Breast epithelium (tissue), 4 donors: ENCODE measurements at places on chromosomes 4 and X. TPM values are rescaled to one million over a fixed set of nuclear protein-coding genes. Genes with fewer than 3 reads are reported as not detected.
A peak's percentile ranks its signal among the peaks of the same experiment; 100 is the strongest.

DNA sequence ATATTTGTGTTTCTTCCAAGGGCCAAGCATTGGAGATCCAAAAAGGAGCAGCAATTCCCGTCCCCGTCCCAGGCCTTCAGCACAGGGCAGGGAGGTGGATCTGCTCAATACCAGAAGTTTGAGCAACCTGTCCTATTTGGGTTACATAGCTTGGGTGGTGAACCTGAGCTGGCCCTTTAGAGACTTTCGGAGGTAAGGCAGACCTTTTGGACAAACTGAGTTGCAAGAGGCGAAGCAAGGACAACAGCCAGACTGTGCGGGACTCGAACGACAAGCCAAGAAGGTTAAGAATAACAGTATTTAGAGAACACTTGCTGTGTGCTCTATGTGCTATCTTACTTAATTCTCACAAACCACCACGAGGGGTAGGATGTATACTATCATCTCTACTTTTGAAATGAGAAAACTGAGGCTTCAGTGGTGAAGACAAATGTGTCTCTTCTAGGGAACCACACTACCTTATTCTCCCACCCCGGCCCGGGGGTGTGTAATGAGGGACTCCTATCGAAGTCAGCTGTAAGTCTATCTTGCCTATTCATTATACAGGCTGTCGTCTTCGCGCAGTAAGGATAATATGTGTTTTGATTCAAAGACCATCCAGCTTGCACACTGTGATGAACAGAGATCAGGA, 1.3 kb downstream of the NOP14 start:
- no peaks in the 10 kb centered on the region for H3K27me3 ChIP-seq
- peak overlapping the region; percentile 93 for H3K4me3 ChIP-seq
- DNase-seq = no peak
- H3K4me1 ChIP-seq = peaks cover 6% of the 10 kb centered on the region
- no peaks in the 10 kb centered on the region for H3K36me3 ChIP-seq

- no peak overlapping the region for H3K27ac ChIP-seq
- H3K27me3 ChIP-seq = no peaks in the 10 kb centered on the region
- H3K4me1 ChIP-seq = no peaks in the 10 kb centered on the region
- DNase-seq = no peak
- H3K36me3 ChIP-seq = no peaks in the 10 kb centered on the region
- no peak overlapping the region for H3K4me3 ChIP-seq
These were observed 22.8 kb upstream of the MAML3 start for GRCh38 chr4:140176735-140177134.

GRCh38 chr4:137312257-137312656, 220.0 kb downstream of the PCDH18 start:
- H3K27ac ChIP-seq = no peak overlapping the region
- H3K27me3 ChIP-seq = no peaks in the 10 kb centered on the region
- no peaks in the 10 kb centered on the region for H3K36me3 ChIP-seq
- H3K4me3 ChIP-seq = no peak overlapping the region
- no peak for DNase-seq

- H3K4me1 ChIP-seq = no peaks in the 10 kb centered on the region
- no peaks in the 10 kb centered on the region for H3K36me3 ChIP-seq
- no peak overlapping the region for H3K27ac ChIP-seq
- H3K4me3 ChIP-seq = no peak overlapping the region
- H3K27me3 ChIP-seq = peaks cover 44% of the 10 kb centered on the region
- DNase-seq = no peak
These were observed 136.3 kb downstream of the TMEM164 start for GRCh38 chrX:110139172-110139571.

GRCh38 chr4:95050980-95051701, 293.4 kb downstream of the BMPR1B start:
- H3K36me3 ChIP-seq = no peaks in the 10 kb centered on the region
- no peak overlapping the region for H3K27ac ChIP-seq
- no peaks in the 10 kb centered on the region for H3K27me3 ChIP-seq
- no peak for DNase-seq

GRCh38 chr4:23934915-23935314, 45.1 kb upstream of the PPARGC1A start:
- H3K4me3 ChIP-seq = no peak overlapping the region
- no peaks in the 10 kb centered on the region for H3K27me3 ChIP-seq
- H3K36me3 ChIP-seq = no peaks in the 10 kb centered on the region

ZDHHC9 gene
- 36.2 TPM for total RNA-seq

SSX2B gene
- total RNA-seq = not detected

DNA sequence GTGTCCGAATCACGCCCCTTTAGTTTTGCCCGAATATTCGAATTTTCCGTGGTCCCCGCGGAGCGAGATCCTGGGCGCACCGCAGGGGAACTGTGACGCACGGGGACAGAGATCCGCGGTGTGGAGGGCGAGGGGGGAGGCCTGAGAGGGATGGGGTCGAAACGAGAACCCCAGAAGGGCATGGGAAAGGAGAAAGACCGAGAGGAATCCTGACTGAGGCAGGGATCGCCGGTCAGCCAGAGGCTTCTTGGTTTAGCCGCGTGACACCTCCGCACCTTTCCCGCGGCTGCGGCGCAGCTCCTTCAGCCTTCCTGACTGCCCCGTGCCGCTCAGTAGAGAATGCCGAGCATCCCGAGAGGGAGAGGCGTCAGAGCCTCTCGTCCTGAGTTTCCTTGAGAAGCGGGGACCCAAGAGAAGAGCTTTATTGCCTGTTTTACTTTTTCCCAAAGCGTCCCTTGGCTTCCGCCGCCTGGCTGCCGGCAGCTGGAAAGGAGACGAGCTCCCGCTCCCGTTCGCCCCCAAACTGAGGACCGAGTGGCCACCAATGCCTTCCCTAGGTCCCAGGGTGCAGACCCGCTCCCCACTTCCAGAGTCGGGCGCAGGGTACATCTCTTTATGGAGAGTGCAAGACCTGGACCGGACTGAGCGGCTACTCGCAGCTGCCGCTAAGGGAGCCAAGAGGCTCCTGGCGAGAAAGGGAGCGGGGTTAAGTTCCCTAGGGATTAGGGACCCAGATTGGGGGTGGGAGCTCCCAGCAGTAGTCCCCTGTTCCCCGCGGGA, 911 bp upstream of the GPR50 start:
- no peaks in the 10 kb centered on the region for H3K36me3 ChIP-seq
- H3K27ac ChIP-seq = no peak overlapping the region
- H3K4me3 ChIP-seq = no peak overlapping the region
- no peaks in the 10 kb centered on the region for H3K4me1 ChIP-seq
- DNase-seq = no peak
